ENCODE measurements at places on chromosomes 3 and 15.

- no peak for DNase-seq
These were observed 5.6 kb downstream of the ZBTB38 start for GRCh38 chr3:141373768-141374526.

GRCh38 chr15:28989239-28989830, 103.6 kb downstream of the APBA2 start:
- no peak for DNase-seq

- DNase-seq, result no peak
These were observed 311.9 kb downstream of the PLOD2 start for GRCh38 chr3:145849115-145849514.

DNA sequence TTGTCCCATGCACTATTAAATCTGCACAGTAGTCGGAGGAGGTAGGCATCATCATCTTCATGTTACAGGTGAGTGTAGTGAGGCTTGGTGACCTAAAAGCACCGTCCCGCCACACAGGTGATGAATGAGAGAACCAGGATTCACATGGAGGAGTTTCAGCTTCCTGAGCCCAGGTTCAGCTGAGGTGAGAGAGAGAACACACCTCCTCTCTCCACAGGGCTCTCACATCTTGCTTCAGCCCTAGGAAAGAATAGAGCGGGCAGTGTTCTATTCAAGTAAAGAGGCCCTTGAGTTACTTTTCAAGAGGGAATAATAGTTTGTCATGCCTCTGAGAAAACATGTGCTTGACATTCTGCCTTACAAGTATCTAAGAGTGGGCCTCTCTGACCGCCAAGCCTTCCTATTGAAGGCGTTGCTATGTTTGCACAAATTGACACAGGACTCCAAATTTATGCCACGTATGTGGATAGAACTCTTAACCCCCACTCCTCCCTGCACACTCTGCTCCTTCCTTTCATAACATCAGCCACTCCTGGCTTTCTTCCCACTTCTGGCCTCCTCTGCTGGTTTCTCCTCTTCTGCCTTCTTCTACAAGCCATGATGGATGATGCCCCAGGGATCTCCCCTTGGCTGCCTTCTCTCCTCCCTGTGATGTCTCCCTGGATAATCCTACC, 138.3 kb upstream of the ABHD17C start:
- DNase-seq, result no peak

DNA sequence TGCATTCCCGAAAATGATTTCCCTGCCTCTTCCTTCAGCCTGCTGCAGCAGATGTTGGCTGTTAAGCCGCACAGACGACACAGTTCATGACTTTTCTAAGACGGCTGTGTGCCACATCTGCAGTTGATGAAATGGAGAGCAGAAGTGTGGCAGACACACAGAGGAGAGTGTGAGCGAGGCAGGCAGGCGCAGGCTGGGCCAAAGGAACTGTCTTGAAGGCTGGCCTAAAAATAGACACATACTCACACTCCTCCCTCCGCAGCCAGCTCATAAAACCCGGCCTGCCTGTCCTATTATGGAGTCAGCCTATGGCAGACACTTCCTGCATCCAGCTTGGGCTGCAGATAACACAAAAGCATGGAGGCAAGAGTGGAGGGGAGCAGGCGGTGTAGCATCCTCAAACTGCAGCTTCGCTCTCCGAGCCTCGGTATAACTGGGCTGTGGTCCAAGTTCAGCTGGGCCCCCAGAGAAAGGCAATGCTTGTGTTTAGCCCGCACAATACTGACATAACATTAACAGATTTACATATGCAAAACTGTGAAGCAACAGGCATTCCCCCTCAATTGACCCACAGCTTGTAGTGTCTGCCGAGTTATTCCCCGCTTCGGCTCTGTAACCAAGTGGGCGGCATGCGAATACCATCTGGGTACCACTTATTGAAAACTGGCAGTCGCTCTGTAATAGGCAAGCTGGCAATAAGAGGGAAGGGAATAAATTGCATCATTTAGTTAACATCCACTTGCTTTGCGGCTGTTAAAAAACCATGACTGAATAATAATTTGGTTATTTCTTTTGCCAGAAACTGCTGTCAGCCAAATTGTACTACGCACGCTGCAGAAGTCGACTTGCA, 40.8 kb downstream of the FOXP1 start:
- DNase-seq, result no peak

GRCh38 chr15:47620960-47621681, 96.2 kb upstream of the SEMA6D start:
- DNase-seq, result no peak

DNA sequence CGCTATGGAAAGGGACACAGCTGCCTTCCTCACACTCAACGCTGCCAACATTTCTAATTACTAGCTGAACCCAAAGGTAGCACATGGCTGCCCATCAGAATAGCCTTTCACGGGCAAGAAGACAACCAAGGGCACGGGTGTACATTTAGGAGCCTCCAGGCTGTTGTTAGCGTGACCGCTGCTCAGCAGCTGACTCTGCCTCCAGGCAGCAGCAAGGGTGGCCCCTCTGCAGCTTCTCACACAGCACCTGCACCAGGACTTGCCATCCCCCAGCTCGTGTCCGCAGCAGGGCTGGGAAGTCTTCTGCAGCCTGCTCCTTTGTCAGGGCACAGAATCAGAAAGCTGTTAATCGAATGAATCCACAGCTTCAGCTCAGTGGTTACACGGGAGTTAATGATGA, 146.8 kb downstream of the ADAMTS17 start:
- no peak for DNase-seq
